ENCODE measurements at places on chromosomes 6 and 20.

DNA sequence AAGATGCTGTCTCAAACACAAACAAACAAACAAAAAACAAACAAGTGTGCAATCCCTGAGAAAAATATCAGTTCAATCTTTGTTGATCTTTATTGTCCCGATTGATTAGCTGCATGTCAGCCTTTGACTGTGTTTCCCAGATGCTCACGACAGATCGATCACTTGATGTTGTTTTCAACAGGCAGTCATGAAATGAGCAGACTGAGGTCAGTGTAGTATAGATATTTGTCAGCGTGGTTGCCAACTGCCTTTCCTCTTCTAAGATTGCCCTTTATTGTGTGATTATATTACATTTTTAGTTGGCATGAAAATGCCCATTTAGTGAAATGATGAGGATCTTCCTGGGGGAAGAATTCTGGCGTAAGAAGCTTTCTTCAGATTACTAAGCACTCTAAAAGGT, 25.6 kb downstream of the UTRN start:
- no peak for DNase-seq

- DNase-seq: no peak
Observed at GRCh38 chr6:90190752-90191395, 105.8 kb downstream of the BACH2 start.

GRCh38 chr6:112626468-112627082, 279.4 kb downstream of the RFPL4B start:
- no peak for DNase-seq

DNA sequence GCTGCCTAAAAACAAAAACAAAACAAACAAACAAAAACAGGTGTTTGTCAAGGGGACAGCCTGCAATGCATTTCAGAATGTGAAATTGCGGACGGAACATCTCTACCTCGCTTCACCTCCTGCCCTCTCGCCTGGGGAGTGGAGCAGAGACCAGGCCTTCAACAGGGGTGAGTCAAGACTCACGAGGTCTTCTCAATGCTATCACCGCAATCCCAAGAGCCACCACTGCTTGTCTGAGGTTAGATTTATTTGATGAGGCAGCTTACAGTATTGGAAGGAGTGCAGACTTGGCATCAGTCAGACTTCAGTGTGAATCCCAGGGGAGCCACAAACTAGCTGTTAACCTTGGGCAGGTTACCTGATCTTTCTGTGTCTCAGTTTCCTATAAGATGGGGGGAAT, 7.7 kb downstream of the GABRR1 start:
- DNase-seq: no peak

- no peak for DNase-seq
Observed at GRCh38 chr6:43973357-43973756, 153.9 kb downstream of the MRPL14 start.

GRCh38 chr20:44014807-44015732, 100.4 kb downstream of the TOX2 start:
- no peak for DNase-seq

DNA sequence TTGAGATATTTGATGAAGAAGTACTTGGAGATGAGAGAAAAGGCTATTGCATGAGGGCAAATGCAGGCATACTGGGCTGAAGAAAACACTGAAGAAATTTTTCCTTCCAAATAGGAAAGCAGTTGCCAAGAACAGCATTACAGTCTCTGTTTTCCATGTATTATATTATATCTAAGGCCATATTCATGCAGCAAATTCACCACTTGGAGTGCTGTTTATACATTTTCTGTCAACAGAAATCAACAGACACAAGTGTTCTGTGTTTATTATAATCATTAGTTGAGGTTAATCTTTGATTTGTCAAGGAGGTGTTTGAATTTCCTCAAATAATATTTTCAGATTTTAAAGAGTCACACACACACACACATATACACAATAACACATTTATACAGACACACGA, 268.8 kb upstream of the PLCB4 start:
- no peak for DNase-seq

GRCh38 chr6:27777614-27778355, 134.4 kb downstream of the OR2B2 start:
- DNase-seq: peak; percentile 20

DNA sequence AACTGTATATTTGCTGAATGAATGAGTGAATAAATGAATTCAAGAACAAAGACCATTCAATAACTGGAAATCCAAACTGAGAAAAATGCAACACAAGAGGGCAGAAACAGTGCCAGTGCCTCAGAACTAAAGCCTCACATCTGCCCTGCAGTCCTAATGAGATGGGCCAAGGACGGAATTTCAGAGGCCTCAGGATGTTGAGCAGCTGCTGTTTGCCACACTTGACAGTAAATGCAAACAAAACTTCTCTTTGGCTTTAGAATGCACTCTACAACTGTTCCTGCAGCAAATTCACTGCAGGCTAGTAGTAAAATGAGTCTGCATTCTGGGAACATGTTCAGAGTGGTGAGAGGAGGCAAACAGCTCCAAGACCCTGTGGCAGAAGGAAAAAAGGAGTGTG, 177.6 kb upstream of the LRFN2 start:
- no peak for DNase-seq

DNA sequence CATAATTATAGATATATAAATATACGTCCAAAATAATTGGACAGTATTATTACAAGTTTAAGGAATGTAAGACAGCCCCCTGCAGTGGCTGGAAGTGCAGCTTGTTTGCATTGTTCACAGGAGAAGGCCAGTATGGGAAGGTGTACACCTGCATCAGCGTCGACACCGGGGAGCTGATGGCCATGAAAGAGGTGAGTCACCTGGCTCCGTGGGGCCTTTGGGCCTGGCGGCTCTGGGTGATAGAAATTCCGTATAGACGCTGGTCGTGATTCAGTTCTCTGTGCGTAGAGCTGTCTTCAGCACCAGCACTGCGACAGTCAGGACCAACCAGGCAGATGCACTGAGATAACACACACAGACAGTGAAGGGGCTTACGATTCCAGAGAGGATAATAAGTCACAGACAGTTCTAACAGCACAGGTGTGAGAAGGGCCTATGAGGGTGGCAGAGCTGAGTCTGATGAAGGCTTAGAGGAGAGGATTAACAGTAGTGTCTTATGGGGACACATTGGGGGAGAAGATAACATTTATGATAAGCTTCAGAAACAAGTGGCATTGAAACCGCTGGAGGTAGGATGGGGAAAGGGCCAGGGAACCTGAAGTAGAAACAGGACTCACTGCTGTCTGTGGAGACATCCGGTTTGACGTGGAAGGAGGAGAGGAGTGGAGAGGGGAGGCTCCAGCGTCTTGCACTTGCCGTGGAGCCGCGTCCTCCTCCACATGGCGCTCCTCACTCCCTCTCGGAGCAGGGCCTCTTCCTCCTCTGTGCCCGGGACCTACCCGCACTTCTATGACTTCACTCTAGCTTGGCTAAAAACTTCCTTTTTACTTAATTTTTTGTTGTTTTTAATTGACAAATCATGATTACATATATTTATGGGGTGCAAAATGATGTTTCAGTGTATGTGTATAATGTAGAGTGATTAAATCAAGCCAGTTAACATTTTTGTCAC, 116.5 kb downstream of the MAP3K4 start:
- DNase-seq: peak; percentile 32

Data from NCI-H146 (cell line).